Stimulated activated CD4-positive, alpha-beta T cell treated with anti-CD3 and anti-CD28 coated beads, Interleukin-1b, Interleukin-23, amount 100 ng/mL, for 4 hours (primary cell): ENCODE measurements at places on chromosomes 1 and 21.

GRCh38 chr1:3678361-3679097, 26.2 kb downstream of the TP73 start:
- DNase-seq, result no peak

GRCh38 chr1:215044151-215044550, 38.4 kb upstream of the KCNK2 start:
- DNase-seq, result no peak

DNA sequence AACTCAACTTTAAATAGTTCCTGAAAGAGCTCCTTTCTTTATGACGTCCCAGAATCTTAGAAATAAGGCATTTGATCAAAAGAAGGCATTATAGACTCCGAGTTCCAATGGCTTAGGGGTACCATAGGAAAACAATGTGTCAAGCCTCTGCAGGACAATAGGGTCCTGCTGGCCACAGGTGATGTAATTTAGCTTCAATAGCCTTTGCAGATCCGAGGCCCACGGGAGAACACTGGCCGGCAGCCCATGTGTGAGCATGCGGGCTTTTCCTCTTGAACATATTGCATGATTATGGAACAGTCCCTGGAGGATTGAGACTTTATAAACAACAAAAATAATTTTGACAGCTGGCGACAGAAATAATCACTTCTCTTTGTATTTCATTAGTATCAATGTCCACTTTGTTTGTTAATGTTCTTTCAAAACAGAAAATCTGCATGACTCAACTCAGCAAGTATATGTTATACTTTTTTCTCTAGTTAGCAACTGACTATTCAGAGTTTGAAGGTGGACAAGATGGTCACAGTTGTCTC, 49.0 kb upstream of the NR5A2 start:
- DNase-seq, result no peak

GRCh38 chr1:84347271-84347931, 45.9 kb downstream of the SAMD13 start:
- no peak for DNase-seq

DNA sequence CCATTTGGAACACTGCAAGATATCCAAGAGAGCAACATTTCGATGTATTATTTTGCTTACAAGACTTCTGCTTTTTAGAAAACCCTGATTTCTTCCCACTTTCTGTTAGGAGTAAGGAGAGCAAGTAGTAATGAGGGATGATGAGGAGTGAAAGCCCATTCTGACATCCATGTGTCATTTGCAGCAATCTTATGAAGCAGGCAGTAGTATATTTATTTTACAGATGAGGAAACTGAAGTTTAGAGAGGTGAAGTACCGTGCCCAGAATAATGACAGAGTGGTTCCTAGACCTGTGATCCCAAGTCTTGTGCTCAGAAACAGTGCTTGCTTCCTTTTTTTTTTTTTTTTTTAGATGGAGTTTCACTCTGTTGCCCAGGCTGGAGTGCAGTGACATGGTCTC, 7.1 kb upstream of the ZSCAN20 start:
- no peak for DNase-seq

DNA sequence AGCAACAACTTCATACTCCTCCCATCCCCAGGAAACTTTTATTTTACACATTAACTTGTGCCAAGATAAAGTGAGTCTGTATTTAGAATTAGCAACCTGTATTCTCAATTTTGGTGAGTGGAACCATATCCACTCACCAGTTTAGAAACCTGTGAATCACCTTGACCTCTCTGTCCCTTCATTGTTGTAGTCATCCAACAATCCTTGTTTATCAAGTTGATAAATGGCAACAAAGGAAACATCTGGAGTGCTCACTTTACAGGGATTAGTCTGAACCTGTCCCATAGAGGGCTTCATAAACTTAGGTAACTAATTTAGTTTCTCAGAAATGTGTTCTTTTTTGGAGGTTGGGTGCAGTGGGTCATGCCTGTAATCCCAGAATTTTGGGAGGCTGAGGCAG, 3.9 kb upstream of the CLSPN start:
- no peak for DNase-seq

DNA sequence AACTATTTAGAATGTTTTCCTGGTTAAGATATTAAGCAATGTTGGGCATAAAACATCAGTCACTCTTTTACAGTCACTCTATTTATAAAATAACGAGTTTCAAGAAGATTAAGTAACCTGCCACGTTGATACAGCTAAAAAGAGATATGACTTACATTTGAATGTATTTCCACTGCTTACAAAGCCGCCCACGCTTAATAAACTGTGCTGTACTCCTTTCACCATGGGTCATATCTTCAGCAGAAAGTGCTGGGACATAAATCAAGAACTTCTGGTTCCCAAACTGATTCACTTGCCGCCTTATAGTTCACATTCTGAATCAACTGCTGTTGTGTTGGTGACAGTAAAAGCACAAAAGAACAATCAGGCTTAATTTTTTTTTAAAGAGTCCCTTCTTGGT, 666.7 kb downstream of the NCAM2 start:
- DNase-seq, result no peak

DNA sequence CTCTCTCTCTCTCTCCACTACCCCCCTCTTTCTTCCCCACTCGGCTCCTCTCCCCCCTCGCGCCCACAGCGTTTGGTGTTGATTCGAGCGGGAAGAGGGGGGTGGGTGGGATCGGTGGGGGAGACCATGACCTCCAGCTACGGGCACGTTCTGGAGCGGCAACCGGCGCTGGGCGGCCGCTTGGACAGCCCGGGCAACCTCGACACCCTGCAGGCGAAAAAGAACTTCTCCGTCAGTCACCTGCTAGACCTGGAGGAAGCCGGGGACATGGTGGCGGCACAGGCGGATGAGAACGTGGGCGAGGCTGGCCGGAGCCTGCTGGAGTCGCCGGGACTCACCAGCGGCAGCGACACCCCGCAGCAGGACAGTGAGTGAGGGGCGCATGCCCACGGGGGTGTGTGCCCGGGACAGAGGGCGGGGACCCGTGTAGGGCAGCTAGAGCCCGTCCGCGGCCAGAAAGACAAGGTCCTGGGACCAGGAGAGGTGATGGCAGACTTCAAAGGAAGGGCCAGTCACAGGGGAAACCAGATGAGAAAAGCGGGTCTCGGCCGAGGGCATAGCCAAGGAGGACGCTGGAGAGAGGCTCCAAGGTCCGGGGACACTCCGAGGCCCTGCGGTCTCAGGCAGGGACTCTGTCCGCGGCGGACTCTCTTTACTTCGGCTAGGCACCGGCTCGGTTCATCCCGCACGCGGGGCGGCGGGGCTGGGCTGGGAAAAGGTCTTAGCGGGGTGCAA, at the start of gene PRRX1:
PRRX1 (plus strand) TSS at position 39 of the 735 bp plus-strand sequence; CDS start at position 127, 88 bp downstream.
- DNase-seq, result no peak

GRCh38 chr1:36776948-36777831, 257.1 kb downstream of the GRIK3 start:
- no peak for DNase-seq

- no peak for DNase-seq
Observed at GRCh38 chr1:224116131-224116530, 2.2 kb downstream of the FBXO28 start.

DNA sequence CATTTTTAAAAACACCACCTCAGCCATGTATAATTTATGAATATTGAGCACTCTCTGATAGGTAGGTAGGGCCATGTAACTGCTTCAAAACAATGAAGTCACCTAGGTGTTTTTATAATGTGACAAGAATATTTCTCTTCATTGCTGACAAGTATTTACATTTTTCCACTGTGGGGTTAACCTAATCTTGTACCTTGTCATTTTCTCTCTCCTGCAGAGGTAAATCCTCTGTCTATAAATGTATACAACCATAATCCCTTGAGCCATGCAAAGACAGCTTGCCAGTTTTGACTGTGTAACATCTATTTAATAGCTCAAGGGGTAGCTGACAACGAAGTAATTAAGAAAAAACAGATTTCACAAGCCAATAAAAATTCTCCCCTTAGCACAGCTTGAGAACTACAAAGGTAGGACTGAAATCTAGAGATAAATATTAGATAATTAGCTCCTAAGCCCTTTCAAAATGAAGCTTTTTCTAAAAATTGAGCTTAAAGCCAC, 137.6 kb upstream of the POGK start:
- DNase-seq, result no peak

DNA sequence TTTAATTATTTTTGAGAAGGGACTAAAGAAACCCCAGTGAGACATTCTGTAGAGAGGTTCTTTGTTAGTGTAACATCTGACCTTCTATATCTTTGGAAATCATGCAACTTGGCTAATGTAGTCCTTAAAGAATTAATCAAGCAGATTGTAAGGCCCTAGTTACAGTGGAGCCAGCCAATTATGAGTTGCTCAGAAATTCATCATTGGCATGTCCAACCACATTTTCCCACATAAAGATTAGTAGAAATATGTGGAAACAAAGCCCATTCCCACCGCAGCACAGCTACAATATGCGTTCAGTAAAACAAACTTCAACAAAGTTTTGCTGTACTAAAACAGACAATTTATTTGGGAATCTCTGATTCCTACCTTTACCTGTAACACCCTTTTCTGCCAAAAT, 27.8 kb downstream of the WNT2B start:
- no peak for DNase-seq

GRCh38 chr1:14915356-14916054, 238.0 kb upstream of the TMEM51 start:
- DNase-seq, result peak; percentile 28

DNA sequence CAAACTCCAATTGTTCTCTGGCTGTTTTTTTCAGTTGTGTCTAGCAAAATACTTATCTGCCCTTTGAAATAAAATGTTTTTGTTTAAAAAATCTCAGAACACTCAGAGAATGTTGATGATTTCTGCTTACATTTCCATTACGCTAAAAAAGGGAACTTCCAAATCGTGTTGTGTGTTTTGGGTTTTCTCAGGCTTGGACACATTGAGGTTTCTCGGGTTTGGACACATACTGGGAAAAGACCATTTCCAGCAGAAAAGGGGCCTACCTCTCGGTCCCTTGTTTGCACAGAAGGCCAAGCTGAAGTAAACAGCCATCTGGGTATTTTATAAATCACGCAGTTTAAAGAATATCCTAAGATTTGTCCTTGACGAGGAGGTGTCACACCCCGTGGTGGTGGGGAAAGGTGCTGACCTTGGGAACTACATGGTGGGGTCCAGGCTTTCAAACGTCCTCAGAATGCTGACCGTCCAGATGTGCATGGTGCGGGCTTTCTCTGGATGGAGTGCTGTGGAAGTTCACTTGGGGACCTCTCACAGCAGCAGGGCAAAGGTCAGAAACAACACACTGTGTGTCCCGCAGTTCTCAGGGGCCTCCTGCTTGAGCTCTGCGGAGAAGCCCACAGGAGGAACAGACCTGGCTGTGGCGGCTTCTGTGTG, 67.8 kb downstream of the SLC37A1 start:
- no peak for DNase-seq

DNA sequence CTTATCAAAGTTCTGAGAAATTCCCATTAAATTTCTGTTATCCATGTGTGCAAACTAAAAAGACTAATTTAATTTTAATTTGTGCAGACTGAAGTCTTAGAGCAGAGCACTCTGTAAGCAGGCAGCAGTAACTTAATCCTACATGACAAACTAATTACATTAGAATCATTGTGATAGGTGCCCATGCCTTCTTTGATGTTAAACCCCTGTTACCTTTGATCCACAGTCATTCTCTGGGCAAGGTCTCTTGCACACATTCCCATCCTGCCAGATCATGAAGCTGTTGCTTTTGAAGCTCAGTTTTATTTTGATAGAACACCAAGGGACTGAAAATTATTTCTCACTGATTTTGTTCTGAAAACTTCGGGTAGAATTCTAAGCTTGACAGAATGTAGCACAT, 77.2 kb downstream of the BCAR3 start:
- no peak for DNase-seq

- no peak for DNase-seq
Observed at GRCh38 chr1:59690171-59690930, 124.4 kb upstream of the HOOK1 start.

DNA sequence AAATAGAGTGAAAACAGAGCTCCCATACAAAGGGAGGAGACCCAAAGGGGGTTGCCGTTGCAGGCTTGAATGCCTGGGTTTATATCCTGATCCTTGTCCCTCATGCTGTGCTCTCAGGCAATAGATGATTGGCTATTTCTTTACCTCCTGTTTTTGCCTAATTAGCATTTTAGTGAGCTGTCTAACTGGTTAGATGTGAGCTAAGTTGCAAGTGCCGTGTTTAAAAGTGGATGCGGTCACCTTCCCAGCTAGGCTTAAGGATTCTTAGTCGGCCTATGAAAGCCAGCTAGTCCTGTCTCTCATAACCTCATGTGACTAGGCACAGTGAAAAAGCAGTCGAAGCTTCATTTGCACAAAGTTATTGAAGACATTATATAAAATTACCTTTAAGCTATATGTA, 356.7 kb upstream of the TMPRSS15 start:
- no peak for DNase-seq

- no peak for DNase-seq
Observed at GRCh38 chr1:222060210-222060916, 318.5 kb upstream of the DUSP10 start.

- peak; percentile 89 for DNase-seq
Observed at GRCh38 chr1:110619412-110620249, 13.5 kb upstream of the KCNA2 start.

GRCh38 chr1:89690595-89690994, 57.7 kb downstream of the LRRC8C start:
- DNase-seq, result no peak

GRCh38 chr1:115317101-115318012, 20.7 kb downstream of the NGF start:
- no peak for DNase-seq

- no peak for DNase-seq
Observed at GRCh38 chr1:942864-943533, 16.1 kb downstream of the NOC2L start.

DNA sequence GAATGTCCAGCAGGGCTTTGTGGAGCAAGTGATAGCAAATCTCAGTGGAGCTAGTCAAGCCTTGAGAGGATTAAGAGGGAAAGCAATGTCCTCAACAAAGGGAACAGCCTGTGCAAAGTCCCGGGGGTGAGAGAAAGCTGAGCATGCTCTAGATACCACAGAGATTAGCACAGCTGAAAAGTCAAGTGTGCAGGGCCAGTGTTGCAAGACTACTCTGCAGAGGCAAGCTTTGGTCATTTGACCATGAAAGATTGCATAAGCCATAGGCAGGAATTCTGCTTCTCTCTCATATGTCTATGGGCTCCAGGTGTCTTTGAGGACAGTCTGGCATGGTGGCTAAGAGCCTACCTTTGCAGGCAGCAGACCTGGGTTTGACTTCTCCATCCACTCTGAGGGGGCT, 181.0 kb upstream of the JUN start:
- no peak for DNase-seq

- DNase-seq, result no peak
Observed at GRCh38 chr1:26717017-26717491, 21.2 kb downstream of the ARID1A start.

- no peak for DNase-seq
Observed at GRCh38 chr21:29638761-29639327, 301.0 kb downstream of the GRIK1 start.
